Skin of body (tissue), 3 donors: ENCODE measurements at places on chromosomes 2 and 18. TPM values are rescaled to one million over a fixed set of nuclear protein-coding genes. Genes with fewer than 3 reads are reported as not detected.

Gene MYCN
- total RNA-seq = 15.6 TPM

GRCh38 chr2:231605607-231606091, 13.0 kb downstream of the TEX44 start:
- no peak for DNase-seq

GRCh38 chr2:138157372-138157771, 193.1 kb downstream of the HNMT start:
- no peak for DNase-seq

Gene ST8SIA5
- 0.59 TPM for total RNA-seq

- no peak for DNase-seq
These were observed 215.2 kb downstream of the VAPA start for GRCh38 chr18:10128921-10129501.

Gene GATA6
- total RNA-seq = 2.2 TPM

Gene SIGLEC15
- total RNA-seq = not detected

Gene ZSWIM2
- total RNA-seq = not detected

DNA sequence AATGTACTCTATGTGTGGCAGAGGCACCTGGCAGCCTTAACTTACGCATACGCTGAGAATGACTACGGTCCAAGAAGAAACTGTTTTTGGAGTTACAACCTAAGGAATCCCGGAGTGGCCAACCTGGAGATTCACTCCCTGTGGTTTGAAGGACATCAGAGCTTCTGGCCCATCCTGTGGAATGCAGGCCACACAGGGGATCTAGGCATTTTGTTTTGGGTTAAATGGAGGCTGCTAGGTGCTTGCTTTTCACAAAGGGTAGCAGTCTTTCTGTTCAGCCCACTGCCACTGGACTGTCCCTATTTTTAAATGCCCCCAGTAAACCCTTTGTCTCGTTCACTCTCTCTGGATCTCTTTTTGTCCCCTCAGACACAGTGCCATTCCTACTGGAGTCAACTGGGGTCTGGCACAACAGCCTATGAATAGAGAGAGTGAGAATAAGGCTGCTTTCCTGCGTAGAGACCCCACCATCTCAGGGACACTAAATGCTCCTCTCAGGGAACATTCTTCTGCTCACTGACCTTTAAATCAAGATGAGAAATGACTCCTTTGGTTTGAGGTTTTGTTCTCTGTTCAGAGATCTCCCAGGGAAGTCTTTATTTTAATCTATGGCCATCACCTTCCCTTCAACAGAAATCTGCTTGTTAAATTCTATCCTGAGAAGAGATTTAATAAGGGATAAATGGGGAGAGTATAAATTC, 124.9 kb downstream of the B3GNT2 start:
- no peak for DNase-seq

DNA sequence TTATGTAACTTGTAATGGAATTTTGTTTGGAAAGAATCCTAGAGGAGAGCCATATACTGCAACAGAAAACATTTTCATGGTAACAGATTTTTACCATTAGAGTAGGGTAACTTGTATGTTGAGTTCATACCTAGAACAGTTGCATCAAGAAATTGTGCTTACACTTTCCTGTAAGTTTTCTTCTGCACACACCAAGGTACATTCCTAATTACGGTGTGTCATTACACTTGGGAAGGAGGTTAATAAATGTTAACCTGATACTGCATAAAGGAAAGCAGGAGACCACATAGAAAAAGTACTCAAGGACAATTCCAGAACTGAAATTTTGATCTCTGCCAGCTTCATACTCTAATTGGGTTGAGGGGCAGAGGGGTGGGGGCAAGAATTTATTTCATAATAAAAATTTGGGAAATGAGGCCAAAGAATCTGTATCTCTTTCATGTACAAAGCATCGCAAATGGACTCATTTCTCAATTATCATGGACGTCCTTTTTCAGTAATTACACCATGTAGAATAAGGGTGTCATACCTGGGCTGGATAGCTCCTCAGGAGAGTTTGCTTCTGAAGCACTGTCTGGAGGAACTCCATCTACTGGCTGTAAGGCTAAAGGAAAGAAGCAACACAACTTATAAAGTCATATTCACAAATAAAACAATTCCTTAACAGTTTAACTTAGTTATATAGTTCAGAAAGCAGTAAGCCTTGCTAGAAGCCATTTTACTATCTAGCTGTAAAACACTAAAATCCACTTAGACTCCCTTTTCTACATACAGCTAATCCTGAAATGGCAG, 82.8 kb upstream of the GRB14 start:
- no peak for DNase-seq

DNA sequence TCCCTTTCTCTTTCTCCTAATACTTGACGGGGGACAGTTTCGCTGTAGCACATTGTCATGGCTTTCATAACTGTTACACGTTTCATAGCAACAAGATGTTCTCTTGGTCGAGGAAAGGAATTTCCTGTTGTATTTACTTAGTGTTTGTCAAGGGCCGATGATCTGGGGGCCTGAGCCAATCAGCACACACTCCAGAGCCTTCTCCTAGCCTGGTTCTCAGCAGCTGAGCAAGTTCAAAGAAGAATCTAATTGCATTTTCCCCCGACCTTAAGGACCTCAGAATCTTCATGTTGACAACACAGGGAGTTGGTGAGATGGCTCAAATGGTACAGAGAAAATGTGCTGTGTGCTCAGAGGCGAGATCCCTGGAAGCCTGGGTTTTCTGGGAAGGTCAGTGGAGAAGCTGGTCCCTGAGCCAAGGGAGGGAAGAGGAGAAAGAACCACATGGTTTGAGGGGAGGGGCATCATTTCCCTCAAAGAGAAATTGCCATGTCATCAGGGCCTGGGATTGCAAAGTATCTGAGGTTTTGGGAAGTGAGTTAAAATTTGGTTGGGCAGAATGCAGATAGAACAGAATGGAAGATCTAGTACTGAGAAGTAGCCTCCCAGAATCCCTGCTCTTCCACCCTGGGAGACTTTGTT, 76.9 kb upstream of the AGAP1 start:
- no peak for DNase-seq

GRCh38 chr18:48827291-48828193, 123.2 kb downstream of the SMAD7 start:
- DNase-seq = peak; percentile 84

- DNase-seq = no peak
These were observed 521.9 kb downstream of the EPHA4 start for GRCh38 chr2:221050020-221050795.

Gene RAB6C
- not detected for total RNA-seq

GRCh38 chr2:181886192-181886591, 5.3 kb upstream of the ITPRID2 start:
- DNase-seq = no peak

DNA sequence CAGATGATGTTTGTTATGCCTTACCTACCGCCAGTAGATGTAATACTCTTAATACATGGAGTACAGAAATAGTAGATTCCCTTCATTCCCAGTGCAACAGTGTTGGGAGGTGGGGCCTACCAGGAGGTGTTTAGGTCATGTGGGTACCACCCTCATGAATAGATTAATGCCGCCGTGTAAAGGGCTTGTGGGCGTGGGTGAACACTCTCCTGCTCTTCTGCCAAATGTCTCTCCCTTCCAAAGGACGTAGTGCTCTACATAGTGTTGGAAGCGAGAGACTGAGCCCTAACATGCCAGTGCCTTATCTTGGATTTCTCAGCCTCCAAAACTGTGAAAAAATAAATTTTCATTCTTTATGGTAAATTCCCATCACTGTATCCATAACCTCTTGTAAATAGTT, 30.1 kb downstream of the PLEKHA3 start:
- no peak for DNase-seq

- DNase-seq = no peak
These were observed 27.2 kb downstream of the RNF152 start for GRCh38 chr18:61865466-61866175.

Gene ODC1
- total RNA-seq = 55.8 TPM

GRCh38 chr2:18117592-18117991, 239.1 kb downstream of the KCNS3 start:
- DNase-seq = no peak

Gene NCL
- 220 TPM for total RNA-seq
